ENCODE measurements at places on chromosomes 1 and 21. TPM values are rescaled to one million over a fixed set of nuclear protein-coding genes. Genes with fewer than 3 reads are reported as not detected.

Gene AVPR1B
- total RNA-seq = not detected

Gene B3GALT5
- 0.02 TPM for total RNA-seq

Gene COL16A1
- total RNA-seq = 0.21 TPM

Gene ARPC5
- total RNA-seq = 213 TPM

Gene PLD5
- total RNA-seq = not detected

Gene MROH7
- total RNA-seq = 0.53 TPM

Gene RGS18
- 0.09 TPM for total RNA-seq

Gene FBLIM1
- 0.21 TPM for total RNA-seq

Gene SDHB
- total RNA-seq = 134 TPM

Gene MASP2
- total RNA-seq = 0.21 TPM

Gene PRR9
- not detected for total RNA-seq

Gene OR2T12
- total RNA-seq = not detected

Gene OR2L5
- total RNA-seq = not detected

Gene SFPQ
- 191 TPM for total RNA-seq

Gene ANXA9
- total RNA-seq = not detected

Gene CFAP74
- total RNA-seq = not detected

Gene ST6GALNAC3
- total RNA-seq = 3.8 TPM

Gene CBR3
- 9.6 TPM for total RNA-seq

Gene IL19
- total RNA-seq = not detected

Gene SAMSN1
- 74.5 TPM for total RNA-seq

Gene HCRTR1
- total RNA-seq = not detected

Gene ACOT7
- 75.8 TPM for total RNA-seq

Gene C8A
- not detected for total RNA-seq

Gene AADACL3
- total RNA-seq = not detected

Gene CHD5
- 0.47 TPM for total RNA-seq

Gene CAPN8
- total RNA-seq = not detected

Gene HES3
- total RNA-seq = not detected

Gene BATF3
- 31.4 TPM for total RNA-seq

Gene ZZZ3
- total RNA-seq = 43.6 TPM

Gene VANGL1
- 1.4 TPM for total RNA-seq

Gene NR1I3
- not detected for total RNA-seq

Gene RNU1-3
- total RNA-seq = 1,722 TPM

Gene CNST
- 27.2 TPM for total RNA-seq

Gene TTC39A
- total RNA-seq = 0.61 TPM

Gene PCBP3
- 19.7 TPM for total RNA-seq

Gene CHI3L2
- 25.0 TPM for total RNA-seq

Gene DHRS3
- 93.9 TPM for total RNA-seq

Gene CLEC20A
- total RNA-seq = not detected

Gene SPATA1
- total RNA-seq = 0.96 TPM

Gene FNDC5
- total RNA-seq = not detected

Gene SH3BGRL3
- total RNA-seq = 364 TPM

Gene PPFIA4
- total RNA-seq = 1.9 TPM

Gene S100A7A
- total RNA-seq = not detected

Gene CYP4B1
- total RNA-seq = not detected

Gene S100A12
- total RNA-seq = not detected

Gene CC2D1B
- total RNA-seq = 30.2 TPM

Gene CFH
- not detected for total RNA-seq

Gene SLC25A33
- 6.2 TPM for total RNA-seq

Measured in activated naive CD4-positive, alpha-beta T cell treated with anti-CD3 and anti-CD28 coated beads, Interleukin-2, amount 50 U/mL, for 72 hours (primary cell).